ENCODE measurements at places on chromosomes 7 and 10.

- no peak for DNase-seq
Measured at GRCh38 chr10:15163253-15163828, 5.2 kb downstream of the NMT2 start.

- DNase-seq: no peak
Measured at GRCh38 chr10:48556065-48556464, 48.8 kb downstream of the ARHGAP22 start.

GRCh38 chr10:78952686-78953085 lies 116.1 kb upstream of the ZMIZ1 start:
- DNase-seq: no peak

GRCh38 chr10:104520653-104521052 lies 120.4 kb upstream of the SORCS3 start:
- DNase-seq: no peak

- no peak for DNase-seq
Measured at GRCh38 chr7:29636009-29636351, 72.3 kb downstream of the PRR15 start.

DNA sequence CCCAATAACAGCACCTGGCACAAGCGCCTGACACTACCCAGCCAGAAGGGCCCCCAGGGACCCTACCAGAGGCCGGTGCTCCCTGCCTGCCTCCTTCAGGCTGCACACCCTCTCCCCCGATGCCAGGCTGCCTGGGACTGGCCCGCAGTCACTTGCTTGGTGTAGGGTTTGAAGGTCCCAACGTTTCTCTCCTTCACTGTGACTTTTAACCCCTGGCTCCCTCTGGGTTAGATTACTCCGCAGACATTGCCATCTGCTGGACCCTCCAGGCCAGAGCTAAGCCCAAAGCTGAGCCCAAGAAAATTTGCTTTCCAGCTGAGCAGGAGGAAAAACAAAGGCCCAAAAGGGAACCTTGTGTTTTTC lies 6.9 kb downstream of the CDHR1 start:
- no peak for DNase-seq

Data from activated T-helper 9 cell treated with anti-CD3 and anti-CD28 coated beads, Interleukin-2, amount 50 U/mL, for 16 hours (primary cell).